CD4-positive, alpha-beta T cell treated with Interleukin-1 beta for 1 hour (primary cell): ENCODE measurements at places on chromosomes 16 and 17.

DNA sequence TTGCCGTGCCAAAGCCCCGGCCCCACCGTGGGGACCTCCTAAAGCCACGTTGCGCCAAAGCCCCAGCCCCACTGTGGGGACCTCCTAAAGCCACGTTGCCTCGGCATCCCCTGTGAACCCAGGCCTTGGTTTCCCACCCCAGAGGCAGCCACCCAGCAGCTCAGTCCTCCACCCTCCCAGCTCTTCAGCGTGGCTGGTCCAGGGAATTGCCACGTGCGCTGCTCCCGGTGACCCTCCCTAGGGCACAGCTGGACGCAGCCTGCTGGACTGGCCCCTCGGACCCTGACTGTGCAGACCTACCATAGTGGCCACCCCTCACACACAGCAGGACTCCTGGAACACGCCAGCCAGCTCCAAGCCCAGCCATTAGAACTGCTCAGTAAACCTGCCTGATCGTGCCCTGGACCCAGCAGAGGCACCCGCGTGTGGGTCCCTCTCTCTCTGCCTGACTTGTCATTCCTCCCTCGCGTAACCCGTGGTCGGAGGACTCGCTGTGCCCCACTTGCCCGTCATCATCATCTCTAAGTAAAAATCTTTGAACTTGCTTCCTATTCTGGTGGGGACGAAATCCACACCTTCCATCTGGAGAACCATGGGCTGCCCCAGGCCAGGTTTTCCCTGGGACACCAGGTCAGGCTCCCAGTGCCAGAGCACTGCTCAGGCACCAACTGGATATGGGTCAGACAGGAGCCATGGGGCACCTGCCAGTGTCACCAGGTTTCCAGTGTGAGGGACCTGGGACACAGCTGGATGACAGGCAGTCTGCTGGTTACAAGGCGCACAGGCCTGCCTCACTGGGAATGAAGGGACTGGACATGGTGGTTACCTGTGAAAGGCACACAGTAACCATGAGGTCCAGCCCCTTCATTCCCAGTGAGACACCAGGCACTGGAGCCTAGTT, 5.6 kb downstream of the CIAO3 start:
- DNase-seq, result no peak

GRCh38 chr17:7307686-7308624, 527 bp downstream of the EIF5A start:
- DNase-seq, result peak; percentile 64

GRCh38 chr17:81039854-81040758, 5.2 kb downstream of the BAIAP2 start:
- DNase-seq, result no peak

GRCh38 chr17:75036643-75037268, 10.0 kb downstream of the ATP5PD start:
- DNase-seq, result peak; percentile 94

DNA sequence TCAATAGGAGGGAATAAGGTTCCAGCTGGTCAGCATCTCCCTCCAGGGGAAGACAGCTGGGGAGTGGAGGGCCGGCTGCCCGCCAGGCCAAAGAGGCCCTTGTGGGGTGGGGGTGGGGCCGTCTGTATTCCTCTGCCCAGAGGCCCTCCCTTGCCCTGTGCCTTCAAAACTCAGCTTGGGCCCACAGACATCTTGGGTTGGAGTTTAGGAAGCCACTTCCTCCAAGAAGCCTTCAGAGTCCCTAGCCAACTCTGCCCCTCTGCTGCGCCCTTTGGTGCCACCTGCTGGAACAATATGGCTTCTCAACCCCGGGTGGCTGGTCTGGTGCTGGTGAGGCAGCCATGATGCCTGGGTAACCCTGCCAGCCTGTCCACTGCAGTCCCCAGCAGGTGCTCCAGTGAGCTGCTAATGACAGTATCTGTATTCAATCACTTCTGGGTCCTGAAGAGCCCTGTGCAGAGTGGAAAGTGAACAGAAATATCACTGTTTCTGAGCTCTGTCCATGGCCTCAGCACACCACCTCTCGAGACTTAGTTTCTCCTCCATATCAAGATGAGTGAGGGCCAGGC, 16.7 kb downstream of the HSD11B2 start:
- peak; percentile 61 for DNase-seq

DNA sequence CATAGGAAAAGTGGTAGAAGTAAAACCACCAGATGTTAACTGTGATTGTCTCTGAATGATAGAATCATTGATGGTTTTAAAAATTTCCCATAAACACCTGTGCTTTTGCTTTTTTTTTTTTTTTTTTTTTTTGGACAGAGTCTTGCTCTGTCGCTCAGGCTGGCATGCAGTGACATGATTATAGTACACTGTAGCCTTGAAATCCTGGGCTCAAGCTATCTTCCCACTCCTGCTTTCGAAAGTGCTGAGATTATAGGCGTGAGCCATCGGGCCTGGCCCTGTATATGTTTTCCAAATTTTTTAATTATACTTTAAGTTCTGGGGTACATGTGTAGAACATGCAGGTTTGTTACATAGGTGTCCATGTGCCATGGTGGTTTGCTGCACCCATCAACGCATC, 80.5 kb downstream of the NF1 start:
- DNase-seq, result no peak

DNA sequence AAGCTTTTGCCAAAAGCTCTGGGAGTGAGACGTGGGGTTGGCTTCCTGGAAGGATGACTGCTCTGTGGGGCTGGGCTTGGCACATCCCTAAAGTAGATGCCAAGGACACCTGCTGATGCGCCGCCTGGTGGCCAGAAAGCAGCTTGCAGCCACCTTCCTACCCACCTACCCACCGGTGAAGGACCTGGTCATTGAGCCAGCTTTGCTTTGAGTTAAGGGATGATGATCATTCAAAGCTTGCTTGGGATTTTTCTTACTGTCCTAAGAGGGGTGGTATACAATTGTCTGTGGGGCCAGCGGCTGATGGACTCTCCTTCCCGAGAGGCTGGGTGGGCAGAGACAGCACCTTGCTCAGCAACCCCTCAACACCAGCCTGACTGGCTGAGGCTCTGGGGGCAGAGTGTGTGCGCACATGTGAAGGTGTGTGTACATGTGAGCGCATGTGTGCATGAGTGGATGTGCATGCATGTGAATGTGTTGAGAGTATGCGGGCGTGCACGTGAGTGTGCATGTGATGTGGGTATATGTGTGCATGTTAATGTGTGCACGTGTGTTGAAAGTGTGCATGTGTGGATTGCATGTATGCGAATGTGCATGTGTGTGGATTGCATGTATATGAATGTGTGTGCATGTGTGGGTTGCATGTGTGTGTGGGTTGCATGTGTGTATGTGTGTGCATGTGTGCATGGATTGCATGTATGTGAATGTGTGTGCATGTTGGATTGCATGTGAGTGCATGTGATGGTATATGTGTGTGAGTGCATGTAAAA, 18.6 kb downstream of the C1QTNF1 start:
- peak; percentile 60 for DNase-seq

- peak; percentile 66 for DNase-seq
These were observed 47.5 kb downstream of the HAPSTR1 start for GRCh38 chr16:9138731-9139501.

GRCh38 chr16:2498531-2499253, 15.1 kb upstream of the ATP6V0C start:
- DNase-seq, result no peak

- no peak for DNase-seq
These were observed 17.1 kb downstream of the SPG7 start for GRCh38 chr16:89525146-89525913.

- no peak for DNase-seq
These were observed 607.5 kb downstream of the TOX3 start for GRCh38 chr16:51939378-51939871.

DNA sequence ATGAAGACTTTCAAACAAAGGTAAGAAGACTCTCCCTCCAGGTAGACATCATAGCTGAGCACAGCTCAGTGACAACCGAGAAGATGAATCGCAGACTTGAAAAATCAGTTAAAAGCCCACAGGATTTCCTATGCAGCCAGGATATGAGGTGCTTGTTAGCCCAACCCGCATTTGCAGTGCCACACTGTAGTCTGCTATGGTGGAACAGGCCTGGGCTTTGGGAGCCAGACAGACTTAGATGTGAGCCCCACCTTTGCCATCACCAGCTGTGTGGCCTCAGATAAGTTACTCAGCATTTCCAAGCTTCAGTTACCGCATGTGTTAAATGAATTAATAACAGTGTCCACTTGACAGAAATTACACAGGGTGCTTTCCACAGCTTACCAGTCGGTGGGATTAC, 204.4 kb upstream of the HS3ST3A1 start:
- DNase-seq, result no peak

DNA sequence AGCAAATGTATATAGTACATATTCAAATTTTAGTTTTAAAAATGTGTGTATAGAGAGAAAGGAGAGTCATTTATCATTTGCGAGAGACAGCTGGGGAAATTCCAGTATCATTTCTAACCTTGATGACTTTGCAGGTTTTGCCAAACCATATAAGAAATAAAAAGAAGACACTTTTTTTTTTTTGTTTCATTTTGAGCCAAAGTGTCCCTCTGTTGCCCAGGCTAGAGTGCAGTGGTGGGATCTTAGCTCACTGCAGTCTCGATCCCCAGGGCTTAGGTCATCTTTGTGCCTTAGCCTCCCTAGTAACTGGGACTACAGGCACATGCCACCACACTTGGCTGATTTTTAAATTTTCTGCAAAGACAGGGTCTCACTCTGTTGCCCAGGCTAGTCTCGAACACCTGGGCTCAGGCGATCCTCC, 38.4 kb upstream of the VWA3A start:
- DNase-seq, result no peak

GRCh38 chr17:62725791-62726249, 82.3 kb downstream of the MARCHF10 start:
- DNase-seq, result no peak

- DNase-seq, result no peak
These were observed 21.7 kb downstream of the PRMT7 start for GRCh38 chr16:68332411-68333121.

- no peak for DNase-seq
These were observed 1.6 kb upstream of the KRTAP2-4 start for GRCh38 chr17:41067281-41067680.

DNA sequence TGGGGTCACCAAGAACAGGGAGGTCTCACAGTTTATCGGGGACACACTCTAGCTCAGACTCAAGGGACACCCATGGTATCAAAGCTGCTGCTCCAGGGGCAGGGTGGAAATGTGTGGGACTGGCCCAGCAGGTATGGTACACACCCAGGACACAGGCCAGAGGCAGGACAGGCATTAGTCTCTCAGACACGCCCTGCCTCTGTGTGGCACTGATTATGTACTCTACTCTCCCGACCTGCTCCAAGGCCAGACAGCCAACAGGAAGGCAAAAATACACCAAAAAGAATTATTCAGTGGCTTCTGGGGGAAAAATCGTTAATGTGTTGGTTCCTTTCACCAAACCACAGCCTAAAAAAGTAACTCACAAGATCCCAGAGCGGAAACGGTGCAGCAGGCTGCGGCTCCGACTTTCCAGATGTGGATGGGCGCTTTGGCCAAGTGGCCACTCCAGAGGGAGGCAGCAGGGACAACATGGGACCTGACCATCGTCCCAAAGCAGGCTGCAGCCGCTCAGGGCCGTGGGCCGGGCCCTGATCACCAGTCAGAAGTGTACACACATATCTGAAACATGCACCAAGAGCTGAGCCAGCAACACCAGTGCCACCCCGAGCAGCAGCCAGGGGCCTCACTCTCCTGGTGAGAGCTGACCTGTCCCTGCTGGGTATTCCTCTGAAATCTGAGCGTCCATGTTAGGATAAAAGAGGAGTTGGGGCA, 1.0 kb upstream of the SIRT7 start:
- DNase-seq, result no peak

DNA sequence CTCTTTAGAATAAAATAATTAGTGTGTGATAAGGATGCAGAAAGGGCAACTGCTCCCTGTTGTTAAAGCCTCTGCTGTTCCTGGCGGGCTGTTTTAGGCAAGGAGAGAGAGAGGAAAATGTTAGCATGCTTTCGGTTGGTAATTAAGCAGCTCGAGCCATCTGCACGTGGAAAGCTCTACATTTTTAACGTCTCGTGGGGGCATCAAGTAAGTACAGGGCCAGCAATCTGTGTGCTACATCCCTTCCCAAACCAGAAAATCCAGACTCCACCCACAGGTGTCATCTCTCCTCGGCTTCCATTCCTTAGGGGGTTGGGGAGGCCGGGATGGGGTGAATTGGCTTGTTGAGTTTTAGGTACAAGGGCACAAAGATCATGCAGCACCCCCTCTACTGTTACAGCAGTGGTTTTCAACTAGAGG, 62.4 kb upstream of the MARCHF10 start:
- DNase-seq, result no peak

DNA sequence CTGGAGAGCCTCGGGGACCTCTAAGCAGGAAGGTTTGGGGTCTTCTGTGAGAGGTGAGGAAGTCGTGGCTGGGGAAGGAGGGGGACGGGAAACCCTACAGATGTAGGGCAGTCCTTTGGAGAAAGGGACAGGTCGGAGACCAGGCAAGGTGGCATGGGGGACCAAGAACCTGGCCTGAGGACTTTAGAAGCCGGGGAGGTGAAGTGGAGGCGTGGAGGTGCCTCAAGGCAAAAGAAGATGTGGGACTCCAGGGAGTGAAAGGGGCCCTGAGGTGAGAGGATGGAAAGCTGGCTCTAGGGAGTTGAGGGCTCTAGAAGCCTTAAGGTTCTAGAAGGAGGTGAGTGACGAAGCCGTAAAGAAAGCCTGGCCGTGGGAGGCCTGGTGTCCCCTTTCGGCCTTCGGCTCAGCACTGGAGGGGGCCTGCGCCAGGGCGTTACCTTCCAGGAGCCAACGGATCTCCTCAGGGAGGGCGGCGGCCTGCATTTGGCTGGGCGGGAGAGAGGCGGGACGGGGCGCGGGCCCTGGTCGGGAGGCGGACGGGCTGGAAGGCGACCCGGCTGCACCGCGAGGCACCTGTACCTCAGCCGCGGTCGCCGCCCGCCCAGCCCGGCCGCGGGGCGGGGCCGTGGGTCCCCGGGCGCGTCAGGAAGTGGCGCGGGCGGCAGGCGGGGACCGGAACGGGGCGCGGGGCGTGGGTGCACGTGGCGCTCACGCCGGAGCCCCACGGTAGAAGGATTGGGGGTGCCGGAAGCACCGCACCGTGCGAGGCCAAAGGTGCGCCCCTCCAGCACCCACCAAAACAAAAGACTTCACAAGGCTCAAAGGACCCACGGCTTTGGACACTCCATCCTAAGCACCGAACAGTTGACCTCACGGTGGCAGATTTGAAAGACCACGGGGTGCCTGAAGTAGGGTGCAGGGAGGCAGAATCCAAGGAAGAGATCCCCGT, at the start of gene SKAP1:
TSS of gene SKAP1 (minus strand) at position 577 of the 949 bp plus-strand sequence.
- DNase-seq, result peak; percentile 74

- DNase-seq, result no peak
These were observed 3.8 kb downstream of the HSDL1 start for GRCh38 chr16:84141143-84141670.

- DNase-seq, result no peak
These were observed 21.5 kb upstream of the CA4 start for GRCh38 chr17:60128171-60128859.
